ENCODE measurements at places on chromosomes 1 and 21.

GRCh38 chr1:222620566-222620965, 2.7 kb downstream of the MIA3 start:
- DNase-seq: no peak

DNA sequence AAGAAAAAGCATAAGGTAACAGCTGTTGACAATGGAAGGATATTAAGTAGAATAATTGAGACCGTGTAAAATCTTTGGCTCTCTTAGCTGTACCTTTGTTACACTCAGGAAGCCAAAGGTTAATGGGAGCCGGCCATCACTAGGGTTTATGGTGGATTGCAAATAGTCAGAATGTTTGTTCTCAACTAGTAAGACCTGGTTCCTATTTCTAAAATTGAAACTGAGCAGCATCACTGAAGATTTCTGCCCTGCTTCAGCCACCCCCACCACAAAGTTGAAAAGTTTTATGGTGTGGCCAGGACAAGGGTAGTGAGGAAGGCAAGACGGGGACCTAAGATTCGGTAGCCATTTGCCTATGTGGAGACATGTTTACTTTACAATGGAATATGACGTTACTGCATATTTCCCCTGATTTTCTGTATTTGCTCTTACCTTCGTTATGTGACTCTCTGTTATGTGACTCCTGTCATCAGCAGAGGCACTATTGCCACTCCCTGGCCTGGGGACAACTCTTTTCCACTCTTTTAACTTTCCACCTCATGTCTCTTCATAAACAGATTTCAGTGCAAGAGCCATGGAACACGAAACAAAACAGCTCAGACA, 41.4 kb upstream of the KIF1B start:
- DNase-seq: no peak

DNA sequence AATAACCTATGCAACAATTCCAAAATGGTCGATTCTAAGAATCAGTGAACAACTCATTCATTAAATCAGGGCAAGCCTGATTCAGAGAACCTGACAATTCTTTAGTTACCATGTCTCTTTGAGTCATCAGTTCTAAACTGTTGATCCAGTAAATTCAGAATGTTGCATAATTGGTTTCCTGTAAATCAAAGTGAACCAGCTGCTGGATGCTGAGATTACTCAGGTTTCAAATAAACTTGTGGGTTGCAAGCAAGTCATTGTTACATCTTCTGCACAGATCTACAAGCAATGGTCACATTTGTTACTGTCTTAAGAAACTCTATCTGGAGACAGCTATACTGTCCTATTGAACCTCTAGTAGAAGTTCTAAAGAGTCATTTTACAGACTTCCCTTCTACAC, 16.5 kb downstream of the PLA2G2D start:
- peak; percentile 71 for DNase-seq

GRCh38 chr1:110584045-110584444, 22.1 kb downstream of the KCNA2 start:
- no peak for DNase-seq

DNA sequence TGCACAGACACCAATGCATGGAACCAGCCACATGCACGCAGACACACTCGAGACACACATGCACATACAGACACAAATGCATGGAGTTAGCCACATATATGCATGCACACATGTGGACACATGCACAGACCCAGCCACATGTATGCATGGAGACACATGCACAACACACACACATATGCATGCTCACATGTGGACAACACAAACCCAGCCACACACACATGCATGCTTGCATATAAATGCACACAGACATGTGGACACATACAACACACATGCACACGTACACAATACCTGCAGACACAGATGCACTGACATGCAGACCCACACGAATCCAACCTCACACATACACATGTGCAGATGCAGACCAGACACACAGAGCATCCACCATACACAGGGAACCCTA, 31.1 kb downstream of the WNT9A start:
- DNase-seq: no peak

- DNase-seq: no peak
Measured at GRCh38 chr1:22789356-22789994, 78.8 kb downstream of the EPHB2 start.

GRCh38 chr1:206963119-206963712, 7.0 kb downstream of the FCAMR start:
- DNase-seq: no peak

GRCh38 chr1:166233750-166234366, 67.1 kb upstream of the FAM78B start:
- DNase-seq: no peak

GRCh38 chr1:178496410-178497135, at the start of gene CLEC20A:
Gene CLEC20A, minus strand, starts transcription at chr1:178496964. Its CDS starts 25 bp downstream, at chr1:178496939.
- no peak for DNase-seq

- no peak for DNase-seq
Measured at GRCh38 chr1:64282351-64282750, 78.9 kb downstream of the UBE2U start.

DNA sequence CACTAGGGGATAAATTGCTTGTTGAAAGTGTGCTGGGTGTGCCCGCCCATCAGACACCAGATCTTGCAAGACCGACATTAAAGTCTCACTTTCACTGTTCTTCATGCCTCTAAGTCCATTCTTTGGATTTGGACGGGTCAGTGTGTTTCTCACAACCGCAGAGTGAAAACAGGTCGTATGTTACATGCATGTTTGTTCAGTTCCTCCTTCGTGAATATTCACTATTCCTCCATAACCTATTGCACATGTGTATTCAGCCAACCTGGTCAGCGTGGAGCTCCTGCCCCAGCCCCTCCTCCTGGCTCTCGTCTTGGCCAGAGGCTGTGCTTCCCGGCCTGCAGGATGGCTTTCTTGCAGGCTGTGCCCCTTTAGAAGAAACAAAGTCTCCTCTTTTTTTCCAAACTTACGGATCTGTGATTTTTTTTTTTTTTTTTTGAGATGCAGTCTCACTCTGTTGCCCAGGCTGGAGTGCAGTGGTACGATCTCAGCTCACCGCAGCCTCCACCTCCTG, 2.2 kb upstream of the KRTAP10-6 start:
- no peak for DNase-seq

- DNase-seq: no peak
Measured at GRCh38 chr1:21229246-21230000, 52.7 kb upstream of the EIF4G3 start.

DNA sequence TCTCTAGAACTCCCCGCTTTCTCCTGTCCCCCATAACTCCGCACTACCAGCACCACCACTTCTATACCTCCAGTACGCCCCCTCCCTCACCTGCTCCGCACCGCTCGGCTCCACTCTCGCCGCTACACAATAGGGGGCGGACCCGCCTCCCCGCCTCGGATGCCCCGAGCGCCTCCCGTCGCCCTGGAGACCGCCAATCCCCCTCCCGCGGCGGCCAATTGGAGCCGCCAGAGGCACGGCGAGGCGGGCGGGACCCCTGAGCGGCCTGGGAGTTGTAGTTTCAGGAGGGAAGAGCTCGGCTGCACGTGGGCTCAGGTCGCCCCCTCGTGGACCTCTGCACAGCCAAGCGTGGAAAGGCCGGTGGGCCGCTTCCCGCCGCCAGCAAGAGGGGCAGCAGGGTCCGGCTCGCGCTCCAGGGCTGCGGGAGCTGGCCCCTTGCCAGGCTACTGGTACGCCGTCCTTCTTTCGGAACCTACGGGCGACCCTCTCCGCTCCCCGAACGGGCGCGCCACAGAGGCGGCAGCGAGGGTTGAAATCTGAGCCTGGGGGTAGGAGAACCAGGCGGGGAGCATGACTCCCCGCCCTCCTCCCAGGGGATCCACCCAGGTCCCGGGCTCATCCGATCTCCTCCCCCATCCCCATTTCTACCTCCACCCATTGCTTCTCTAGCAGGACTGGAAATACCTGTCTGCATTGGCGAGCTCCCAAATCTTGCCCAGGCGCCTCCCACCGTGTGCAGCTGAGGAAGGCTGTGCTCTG, at the start of gene IGSF9:
Gene IGSF9, minus strand, starts transcription at position 131 of the 759 bp plus-strand sequence. CDS start 2,159 bp downstream, outside the sequence.
- no peak for DNase-seq

DNA sequence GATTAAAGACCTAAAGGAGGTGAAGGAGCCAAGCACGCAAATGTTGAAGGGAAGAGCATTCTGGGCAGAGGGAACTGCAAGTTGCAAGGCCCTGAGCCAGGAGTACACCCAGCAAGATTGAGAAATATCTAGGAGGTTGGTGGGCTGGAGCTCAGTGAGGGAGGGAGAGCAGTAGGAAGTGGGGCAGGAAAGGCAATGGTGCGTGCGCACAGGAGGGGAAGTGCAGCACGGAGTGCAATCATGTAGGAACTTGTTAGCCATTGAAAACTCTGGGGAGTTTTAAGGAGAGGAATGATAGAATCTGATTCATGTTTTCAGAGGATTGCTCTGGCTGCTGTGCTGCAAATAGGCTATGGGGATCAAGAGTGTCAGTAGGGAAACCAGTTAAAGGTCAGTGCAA, 13.2 kb upstream of the IGSF3 start:
- DNase-seq: no peak

DNA sequence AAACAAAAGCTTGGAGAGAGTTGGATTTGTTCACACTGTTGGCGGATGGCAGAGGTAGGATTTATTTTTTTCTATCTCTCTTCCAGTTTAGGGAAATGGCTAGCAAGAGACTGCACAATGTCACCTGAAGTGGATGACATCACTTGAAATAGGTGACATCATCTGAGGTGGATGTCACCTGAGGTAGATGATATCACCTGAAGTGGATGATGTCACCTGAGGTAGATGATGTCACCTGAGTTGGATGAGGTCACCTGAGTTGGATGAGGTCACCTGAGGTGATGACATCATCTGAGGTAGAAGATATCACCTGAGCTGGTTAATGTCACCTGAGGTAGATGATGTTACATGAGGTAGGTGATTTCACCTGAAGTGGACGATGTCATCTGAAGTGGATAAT, 413.4 kb downstream of the DSCAM start:
- no peak for DNase-seq

DNA sequence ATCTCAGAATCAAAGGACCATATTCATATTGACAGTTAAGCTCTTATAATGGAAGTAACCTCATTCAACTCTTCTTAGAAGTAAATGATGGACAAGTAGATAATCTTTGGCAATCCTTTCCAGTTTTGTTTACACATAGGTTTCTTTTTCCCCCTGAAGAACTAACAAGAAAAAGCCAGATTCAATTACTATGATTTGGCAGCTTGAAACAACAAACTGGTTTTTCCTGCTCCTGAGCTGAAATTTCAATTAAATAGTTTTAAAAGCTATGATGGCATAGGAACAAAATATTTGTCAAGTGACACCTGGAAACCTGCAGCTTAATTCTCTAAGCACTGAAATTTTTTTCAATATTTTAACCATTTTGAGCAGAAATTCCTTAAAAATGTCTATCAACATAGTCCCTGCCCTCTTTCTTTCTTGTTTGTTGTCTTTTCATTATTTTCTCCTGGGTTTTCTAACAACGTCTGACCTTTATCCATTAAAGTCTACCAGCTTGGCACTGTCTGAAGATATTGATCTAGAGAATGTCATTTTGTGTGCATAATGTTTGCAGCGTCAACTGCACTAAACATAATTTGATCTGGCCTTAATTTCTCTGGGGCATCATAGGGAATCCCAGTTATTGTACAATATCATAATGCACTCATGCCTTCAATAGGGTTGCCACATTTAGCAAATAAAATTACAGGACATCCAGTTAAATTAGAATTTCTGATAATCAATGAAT, 4.0 kb upstream of the SLC35A3 start:
- no peak for DNase-seq
